Aorta (tissue), 5 donors: ENCODE measurements at places on chromosomes 4 and X. TPM values are rescaled to one million over a fixed set of nuclear protein-coding genes. Genes with fewer than 3 reads are reported as not detected.

DNA sequence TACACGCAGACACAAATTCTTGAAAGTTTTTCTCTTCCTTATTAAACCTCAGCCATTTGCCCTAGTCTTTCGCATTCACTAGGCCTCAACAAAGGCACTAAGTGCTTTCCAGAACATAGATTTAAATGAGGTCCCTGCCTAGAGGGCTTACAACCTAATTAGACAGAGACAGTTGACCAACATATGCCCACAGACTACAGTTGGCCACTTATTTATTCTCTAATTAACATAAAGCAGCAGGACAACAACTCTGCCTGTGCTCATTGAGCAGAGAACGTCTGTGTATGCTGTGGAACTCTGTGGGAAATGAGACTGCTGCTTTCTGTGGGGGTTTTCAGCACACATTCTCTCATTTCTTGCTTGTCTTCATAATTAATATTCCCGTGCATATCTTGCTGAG is 303.0 kb upstream of the TACR3 start:
- no peak for DNase-seq
- H3K4me1 ChIP-seq, result no peaks in the 10 kb centered on the region
- no peaks in the 10 kb centered on the region for H3K27me3 ChIP-seq
- H3K4me3 ChIP-seq, result no peak overlapping the region
- H3K36me3 ChIP-seq, result no peaks in the 10 kb centered on the region

DNA sequence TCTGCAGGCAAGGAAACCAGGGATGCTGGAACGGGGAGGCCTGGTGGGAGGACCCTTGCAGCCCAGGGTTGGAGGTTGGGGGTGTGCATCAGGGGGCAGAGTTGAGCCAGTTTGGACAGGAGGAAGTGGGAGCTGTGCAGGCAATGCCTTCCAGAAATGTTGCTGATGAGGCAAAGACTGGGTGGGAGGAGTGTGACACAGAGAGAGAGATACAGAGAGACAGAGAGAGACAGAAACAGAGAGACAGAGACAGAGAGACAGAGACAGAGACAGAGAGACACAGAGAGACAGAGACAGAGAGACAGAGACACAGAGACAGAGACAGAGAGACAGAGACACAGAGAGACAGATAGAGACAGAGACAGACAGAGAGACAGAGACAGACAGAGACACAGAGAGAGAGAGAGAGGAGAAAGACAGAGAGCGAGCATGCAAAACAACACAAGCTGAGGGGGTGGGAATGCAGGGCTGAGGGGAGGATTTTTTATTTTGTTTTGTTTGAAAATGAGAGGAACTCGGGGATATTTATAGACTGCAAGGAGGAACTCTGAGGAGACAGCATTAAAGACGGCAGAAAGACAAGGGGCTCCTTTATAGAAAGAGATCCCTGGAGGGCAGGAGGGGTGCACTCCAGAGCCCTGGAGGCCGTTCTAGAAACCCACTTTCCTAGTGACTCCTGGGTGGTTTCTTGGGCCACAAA is 1.9 kb upstream of the HAUS3 start:
- no peak overlapping the region for H3K4me3 ChIP-seq
- no peaks in the 10 kb centered on the region for H3K4me1 ChIP-seq
- peak; percentile 79 for DNase-seq

GLRB gene
- total RNA-seq, result 6.3 TPM

LETM1 gene
- 25.3 TPM for total RNA-seq

ITGB1BP2 gene
- total RNA-seq, result 12.6 TPM
